ENCODE measurements at places on chromosomes 16 and 17. TPM values are rescaled to one million over a fixed set of nuclear protein-coding genes. Genes with fewer than 3 reads are reported as not detected.

The EME1 gene
- 20.8 TPM for total RNA-seq

GRCh38 chr17:81715872-81716673, 4.0 kb downstream of the SLC25A10 start:
- no peak for DNase-seq

DNA sequence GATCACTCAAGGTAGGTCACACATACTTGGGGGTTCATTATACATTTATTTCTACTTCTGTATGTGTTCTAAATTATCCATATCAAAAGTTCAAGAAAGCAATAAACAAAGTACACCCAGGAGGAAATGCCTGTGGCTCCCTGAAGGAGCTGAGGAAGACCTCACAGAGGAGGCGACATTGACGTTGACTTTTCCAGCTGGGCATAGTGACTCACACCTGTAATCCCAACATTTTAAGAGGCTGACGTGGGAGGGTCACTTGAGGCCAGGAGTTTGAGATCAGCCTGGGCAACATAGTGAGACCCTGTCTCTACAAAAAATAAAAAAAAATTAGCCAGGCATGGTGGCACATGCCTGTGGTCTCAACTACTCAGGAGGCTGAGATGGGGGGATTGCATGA, 16.3 kb downstream of the ITGAD start:
- DNase-seq = no peak

DNA sequence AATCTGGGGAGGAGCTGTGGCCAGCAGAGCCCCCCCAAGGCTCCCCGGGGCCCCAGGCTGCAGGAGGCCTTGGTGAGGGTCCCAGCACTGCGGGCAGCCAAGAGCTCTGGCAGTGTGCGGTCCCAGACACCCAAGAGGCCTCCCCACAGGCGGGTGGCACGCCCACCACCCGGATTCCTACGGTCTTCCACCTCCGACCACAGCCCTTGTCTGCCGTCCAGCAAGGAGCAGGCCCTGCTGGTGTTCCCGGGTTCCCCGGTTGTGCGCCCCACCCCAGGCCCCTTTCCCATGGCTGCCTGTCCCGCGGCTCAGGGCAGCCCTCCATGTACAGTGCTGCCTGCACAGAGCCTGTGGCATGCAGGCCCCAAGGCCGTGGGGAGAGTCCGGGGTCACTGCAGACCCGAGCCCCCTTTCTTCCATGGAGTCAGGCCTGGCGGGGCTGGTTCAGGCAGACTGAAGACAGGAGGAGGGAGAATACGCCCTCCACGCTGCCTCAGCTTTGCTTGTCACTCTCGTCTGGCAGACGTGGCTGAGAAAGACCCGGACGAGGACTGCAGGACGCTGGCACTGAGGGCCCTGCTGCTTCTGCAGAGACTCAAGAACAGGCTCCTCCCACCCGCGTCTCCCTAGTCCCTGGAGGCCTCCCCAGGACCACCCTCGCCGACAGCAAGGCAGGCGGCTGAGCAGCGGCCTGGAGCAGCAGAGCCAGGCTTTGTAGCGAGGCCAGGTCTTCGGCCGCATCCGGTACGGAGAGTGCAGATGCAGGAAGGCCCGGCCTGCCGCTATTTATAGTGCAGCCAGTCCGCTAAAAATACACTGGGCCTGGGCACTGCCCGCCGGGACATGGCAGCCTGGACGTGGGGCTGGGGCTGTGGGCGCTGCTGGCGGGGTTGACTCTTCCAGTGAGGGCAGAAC, 16.4 kb downstream of the TELO2 start:
- no peak for DNase-seq

The NPIPA5 gene
- 16.7 TPM for total RNA-seq

The IL4R gene
- total RNA-seq = 71.0 TPM

- DNase-seq = no peak
Observed at GRCh38 chr16:89315791-89316581, 98.5 kb downstream of the ZNF778 start.

DNA sequence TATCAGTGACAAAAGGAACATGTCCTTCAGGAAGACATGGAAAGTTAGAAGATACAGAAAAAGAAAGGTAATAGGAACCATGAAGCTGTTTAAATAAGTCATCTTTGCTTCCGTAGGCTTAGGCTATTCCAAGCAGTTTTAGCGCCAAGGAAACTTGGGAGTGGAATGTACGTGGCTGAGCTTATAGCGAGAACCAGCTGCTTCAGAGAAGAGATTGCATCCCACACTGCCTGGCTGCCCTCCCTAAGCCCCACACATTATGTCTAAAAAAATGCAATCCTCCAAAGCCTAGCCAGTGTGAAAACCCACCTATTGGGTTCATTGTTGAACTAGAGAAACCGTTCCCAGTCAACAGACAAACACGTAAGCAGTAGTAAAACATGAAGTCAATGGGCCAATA, 149.9 kb downstream of the SLC39A11 start:
- DNase-seq = no peak

- peak; percentile 75 for DNase-seq
Observed at GRCh38 chr16:84599521-84600202, 18.2 kb downstream of the COTL1 start.

DNA sequence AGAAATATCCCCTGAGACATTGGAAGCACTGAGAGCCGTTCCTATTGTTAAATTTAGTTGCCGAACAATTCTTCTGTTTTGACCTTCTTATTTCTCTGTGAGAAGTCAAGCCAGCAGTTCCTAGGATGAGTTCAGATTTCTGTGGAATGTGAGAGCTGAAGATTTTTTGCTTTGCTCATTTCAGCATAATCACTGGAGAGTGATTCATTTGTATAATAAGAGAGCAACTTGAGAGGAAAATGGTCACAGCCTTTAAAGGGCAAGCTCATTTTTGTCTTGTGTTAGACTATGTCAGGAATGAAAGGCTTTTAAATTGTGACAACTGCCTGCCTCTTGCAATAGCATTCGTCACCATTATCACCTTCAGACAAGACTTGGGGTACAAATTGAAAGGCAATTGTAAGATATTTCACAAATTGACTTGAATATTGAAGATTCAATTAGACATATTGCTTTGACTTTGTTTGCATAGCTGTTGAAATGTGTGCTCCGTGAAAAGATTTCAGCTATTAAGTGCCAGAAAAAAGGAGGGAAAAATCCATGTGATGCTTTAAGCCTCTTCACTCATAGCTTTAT, 900.0 kb upstream of the GOT2 start:
- peak; percentile 9 for DNase-seq

DNA sequence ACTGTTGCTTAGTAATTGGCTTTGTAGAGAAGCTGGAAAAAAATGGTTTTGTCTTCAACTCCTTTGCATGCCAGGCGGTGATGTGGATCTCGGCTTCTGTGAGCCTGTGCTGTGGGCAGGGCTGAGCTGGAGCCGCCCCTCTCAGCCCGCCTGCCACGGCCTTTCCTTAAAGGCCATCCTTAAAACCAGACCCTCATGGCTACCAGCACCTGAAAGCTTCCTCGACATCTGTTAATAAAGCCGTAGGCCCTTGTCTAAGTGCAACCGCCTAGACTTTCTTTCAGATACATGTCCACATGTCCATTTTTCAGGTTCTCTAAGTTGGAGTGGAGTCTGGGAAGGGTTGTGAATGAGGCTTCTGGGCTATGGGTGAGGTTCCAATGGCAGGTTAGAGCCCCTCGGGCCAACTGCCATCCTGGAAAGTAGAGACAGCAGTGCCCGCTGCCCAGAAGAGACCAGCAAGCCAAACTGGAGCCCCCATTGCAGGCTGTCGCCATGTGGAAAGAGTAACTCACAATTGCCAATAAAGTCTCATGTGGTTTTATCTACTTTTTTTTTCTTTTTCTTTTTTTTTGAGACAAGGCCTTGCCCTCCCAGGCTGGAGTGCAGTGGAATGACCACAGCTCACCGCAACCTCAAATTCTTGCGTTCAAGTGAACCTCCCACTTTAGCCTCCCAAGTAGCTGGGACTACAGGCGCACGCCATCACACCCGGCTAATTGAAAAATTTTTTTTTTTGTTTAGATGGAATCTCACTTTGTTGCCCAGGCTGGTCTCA, 6.2 kb upstream of the TMEM235 start:
- no peak for DNase-seq

DNA sequence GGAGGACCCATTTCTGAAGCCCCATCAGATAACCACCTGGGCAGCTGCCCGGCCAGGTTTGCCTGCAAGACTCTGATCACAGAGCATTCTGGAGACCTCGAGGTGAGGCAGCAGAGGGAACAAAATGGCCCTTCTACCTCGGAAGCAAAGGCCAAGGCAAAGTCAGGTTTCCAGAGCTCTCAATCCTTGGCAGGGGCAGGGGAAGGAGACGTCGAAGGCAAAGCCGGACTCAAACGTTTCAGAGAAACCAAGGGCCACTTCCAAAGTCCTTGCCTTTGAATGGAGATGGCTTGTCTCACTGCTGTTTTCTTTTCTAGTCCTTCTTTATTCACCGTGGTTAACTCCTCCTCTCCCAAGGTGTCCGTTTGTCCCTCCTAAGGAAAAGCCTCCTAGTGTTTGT, 355.3 kb downstream of the SOX9 start:
- DNase-seq = no peak

DNA sequence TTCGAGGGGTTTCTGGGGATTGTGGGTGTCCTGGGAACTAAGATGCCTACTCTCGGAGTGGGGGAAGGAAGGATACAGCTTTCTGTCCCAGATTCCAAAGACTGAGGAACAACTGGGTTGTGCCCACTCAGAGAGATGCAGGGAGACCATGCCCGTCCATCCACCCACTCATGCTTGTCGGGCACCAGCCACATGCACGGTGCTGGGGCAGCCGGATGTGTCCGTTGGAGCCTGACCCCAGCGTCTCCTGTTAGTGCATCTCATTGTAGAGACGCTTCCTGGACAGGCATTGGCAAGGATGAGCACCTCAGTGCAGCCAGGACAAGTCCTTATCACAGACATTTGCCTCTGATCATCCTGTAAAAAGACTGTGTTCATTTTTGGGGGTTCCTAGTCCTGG, 58.1 kb downstream of the METRNL start:
- DNase-seq = no peak

DNA sequence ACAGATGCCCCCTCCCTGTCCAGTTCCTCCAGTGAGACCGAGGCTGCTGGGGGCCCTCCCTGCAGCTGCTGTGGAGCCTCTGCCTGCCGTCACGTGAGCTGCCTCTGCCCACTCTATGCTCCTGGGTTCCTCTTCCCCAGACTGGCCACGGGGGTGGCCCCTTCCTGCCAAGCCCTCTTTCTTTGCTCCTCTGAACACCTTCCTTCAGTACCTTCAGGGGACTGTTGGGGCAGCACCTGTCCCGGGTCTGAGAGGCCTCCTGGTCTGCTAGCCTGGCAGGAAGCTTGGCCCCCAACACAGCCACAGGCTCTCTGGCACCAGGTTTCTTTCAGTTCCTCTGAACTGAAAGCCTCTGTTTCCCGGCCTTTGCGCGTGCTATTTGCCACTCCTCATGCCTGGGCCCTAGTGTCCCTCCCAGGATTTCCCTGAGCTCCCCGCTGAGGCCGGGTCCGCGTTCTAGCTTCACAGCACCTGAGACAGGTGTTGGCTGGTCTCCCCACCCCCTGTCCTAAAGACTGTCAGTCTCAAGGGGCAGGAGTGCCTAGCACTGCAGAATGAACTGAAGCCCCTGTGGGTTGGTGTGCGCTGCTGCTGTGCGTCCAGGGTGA, 6.6 kb upstream of the ATP6V0C start:
- DNase-seq = peak; percentile 43

DNA sequence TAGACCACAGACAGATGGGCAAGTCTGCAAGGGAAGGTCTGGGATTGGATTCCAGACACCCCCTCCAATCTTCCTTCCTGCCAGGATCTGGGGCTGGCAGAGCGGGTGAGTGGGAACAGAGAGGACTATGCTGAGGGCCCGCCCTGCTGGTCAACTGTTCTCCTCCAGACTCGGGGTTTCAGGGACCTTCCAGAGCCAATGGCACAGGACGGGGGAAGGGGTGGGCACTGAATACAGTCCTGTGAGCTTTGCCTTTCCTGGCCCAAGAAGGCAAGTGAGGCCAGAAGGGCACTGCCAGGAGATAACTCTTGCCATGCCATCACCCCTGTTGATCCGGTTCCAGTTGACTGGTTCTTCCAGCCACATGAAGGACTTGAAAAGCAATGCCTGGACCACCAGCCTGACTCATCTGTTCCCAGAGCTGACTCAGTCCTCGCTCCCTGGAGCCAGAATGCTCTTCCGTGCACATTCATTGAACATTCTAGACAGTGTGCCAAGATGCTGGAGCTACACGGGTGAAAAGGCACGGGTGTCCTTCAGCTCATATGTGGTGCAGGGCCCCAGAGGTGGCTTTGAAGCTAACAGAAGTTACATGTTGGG, 533 bp upstream of the MEFV start:
- DNase-seq = no peak

DNA sequence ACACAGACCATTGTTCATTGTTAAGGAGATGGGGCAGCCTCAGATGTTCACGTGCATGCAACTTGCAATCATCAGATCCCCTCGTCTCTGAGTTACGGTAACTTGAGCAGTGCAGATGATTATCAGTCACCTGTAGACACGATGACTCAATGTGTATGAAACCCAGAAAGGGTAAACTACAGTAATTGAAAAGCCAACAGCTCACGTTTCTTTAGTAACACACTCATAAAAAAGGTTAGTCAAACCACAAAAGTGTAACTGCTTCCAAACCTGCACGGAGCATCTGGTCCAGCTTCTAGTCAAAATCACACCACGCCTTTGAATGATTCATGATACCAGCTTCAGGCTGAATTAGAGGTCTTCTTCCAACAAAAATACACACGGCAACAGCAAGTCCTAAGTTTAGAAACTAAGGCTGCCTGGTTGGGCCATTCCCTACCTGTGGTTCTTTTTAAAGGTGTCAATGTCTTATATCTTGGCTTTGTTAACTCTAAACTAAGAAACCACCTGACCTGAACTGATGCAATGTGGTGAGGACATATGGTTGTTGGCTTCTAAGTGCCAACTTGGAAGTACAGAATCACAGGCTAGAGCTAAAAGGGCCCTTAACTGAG, 32.3 kb downstream of the GRB7 start:
- DNase-seq = no peak

GRCh38 chr16:14196539-14196938, 125.4 kb downstream of the MRTFB start:
- no peak for DNase-seq
